ENCODE measurements at places on chromosomes 6 and 20.

GRCh38 chr6:85644279-85644762, 1.6 kb upstream of the SYNCRIP start:
- DNase-seq = peak; percentile 23

GRCh38 chr6:110687326-110687725, 127.9 kb downstream of the CDK19 start:
- no peak for DNase-seq

- DNase-seq = no peak
Observed at GRCh38 chr20:9140162-9140760, 71.4 kb downstream of the PLCB4 start.

- no peak for DNase-seq
Observed at GRCh38 chr6:52536424-52536916, 40.4 kb downstream of the TRAM2 start.

- DNase-seq = no peak
Observed at GRCh38 chr20:62311832-62312661, 9.2 kb downstream of the ADRM1 start.

All from NCI-H1417 (cell line).